ENCODE measurements at places on chromosomes 1 and 21.
A peak's percentile ranks its signal among the peaks of the same experiment; 100 is the strongest.

DNA sequence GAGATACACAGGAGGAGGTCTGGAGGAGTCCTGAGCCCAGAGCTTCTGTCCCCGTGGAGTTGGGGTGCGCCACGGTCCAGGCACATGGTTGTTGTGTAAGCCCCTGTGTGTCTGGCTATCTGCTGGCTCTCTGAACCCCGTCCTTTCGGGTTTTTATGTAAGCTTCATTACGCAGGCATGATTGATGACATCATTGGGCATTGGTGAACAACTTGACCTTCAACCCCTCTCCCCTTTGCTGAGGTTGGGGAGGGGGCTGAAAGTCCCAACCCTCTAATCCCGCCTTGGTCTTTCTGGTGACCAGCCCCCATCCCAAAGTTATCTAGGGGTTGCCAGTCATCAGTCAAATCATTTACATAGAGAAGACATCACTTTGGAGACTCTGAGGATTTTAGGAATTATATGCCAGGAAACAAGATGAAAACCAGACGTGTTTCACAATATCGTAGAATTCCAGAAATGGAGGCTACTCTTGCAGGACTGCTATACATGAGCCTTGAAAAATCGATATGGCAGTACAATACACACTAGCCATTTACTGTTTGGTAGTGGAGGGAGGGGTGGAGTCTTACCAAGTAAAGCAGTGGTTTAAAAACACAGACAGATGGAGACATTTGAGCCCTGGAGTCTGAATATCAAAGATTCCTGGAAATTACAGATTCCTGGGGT, 69.8 kb upstream of the SCAF4 start:
- DNase-seq: no peak

DNA sequence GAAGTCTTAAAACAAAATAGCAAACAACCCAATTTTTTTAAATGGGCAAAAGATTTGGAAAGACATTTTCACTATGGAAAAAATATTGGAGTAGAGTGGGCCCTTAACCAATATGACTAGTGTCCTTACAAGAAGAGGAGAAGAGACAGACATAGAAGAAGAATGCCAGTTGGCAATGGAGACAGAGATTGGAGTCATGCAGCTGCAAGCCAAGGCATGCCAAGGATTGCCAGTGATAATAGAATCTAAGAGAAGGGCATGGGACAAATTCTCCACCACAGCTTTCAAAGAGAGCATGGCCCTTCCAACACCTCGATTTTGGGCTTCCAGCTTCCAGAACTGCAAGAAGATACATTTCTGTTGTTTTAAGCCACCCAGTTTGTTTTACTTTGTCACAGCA, 92.7 kb downstream of the RGS2 start:
- no peak for DNase-seq

GRCh38 chr1:193537266-193538002, 351.0 kb upstream of the B3GALT2 start:
- DNase-seq: no peak

GRCh38 chr1:232196042-232196441, 433.9 kb downstream of the SIPA1L2 start:
- DNase-seq: no peak

DNA sequence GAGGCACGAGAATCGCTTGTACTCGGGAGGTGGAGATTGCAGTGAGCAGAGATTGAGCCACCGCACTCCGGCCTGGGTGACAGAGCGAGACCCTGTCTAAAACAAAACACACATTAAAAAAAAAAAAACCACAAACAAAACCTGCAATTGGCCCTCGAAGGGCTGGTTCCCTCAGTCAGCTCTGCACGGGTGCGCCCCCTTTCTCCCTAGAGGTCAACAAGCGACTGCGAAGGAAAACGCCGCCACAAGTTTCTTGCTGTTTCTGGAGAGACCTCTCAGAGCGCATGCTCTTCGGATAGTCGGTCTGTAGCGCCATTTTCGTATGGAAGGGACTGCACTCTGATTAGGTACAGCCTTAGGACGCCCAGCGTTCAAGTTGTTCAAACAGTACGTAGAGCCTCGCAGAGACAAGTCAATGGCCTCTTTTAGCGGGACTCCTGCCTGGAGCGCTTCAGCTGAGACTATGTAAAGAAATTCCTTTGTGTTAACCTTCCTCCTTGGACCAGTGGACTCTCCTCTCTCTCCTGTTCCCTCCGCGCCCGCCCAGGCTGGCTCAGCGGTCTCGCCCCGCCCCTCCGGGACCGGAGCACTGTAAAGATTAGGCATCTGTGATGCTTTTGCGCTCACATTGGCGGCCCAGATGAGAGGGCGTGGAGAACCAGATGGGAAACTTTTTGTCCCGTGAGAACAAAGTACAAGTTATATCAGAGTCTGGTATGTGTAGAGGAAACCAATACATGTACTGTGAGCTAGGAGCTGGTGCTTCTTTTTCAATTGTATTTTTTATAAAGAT, 1.0 kb upstream of the CDC14A start:
- DNase-seq: peak; percentile 94

- DNase-seq: peak; percentile 84
Observed at GRCh38 chr1:29711582-29712283, 475.4 kb downstream of the PTPRU start.
